ENCODE measurements at places on chromosomes 2 and 18.

GRCh38 chr18:9707381-9708056 lies 582 bp upstream of the RAB31 start:
- no peak for DNase-seq

DNA sequence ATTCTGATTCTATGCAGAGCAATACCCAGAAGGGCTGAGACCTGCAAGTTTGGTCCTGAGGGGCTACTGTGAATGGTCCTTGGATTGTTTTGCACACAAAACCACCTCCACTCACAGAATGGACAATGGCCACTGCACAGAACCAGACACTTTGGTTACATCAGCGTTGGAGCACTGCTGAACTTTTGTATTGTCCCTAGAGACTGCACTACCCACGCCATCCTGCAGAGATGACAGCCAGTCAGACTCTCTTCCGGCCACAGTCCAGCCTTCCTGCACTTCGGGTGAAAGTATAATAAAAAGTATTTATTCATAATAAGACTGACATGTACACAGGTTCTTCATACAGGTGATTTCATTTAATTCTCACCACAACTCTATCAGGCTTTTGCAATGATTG lies 35.7 kb downstream of the CELF4 start:
- no peak for DNase-seq

DNA sequence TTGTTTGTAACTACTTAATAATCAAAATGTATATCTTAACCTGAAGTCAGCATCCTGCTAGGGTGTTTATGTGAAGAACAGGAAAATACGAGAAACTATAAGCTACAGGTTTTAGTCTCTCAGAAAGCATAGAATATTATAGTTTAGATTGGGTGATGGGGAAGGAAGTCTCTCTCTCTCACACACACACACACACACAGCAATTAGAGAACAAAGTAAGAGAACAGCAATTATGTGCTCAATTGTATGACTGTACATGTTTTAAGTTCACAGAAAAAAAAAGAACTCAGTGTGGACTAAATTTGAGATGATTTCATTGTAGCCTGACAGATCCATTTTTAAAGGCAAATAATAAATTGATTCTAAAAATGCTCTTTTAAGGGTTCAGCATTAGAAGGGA lies 94.3 kb upstream of the ZNF516 start:
- no peak for DNase-seq

- DNase-seq, result no peak
Observed at GRCh38 chr18:46624127-46624526, 32.9 kb downstream of the LOXHD1 start.

DNA sequence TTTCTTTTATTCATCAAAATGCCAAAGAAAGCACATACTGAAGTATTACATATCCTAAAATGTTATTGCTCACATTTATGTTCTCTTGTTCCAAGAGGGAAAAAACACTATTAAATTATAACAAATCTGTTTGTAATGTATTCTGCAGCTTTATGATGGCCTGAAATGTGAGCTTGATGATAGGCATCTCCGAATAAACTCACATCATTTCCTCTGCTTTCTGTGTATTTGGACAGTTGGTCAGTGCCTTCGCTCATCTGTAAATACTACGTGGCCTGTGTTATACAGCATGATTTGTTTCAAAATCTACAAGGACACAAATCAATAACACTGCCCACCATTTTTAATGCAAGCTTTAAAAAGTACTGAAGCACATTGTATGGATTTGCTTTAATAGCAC lies 672.8 kb upstream of the SYT4 start:
- no peak for DNase-seq

DNA sequence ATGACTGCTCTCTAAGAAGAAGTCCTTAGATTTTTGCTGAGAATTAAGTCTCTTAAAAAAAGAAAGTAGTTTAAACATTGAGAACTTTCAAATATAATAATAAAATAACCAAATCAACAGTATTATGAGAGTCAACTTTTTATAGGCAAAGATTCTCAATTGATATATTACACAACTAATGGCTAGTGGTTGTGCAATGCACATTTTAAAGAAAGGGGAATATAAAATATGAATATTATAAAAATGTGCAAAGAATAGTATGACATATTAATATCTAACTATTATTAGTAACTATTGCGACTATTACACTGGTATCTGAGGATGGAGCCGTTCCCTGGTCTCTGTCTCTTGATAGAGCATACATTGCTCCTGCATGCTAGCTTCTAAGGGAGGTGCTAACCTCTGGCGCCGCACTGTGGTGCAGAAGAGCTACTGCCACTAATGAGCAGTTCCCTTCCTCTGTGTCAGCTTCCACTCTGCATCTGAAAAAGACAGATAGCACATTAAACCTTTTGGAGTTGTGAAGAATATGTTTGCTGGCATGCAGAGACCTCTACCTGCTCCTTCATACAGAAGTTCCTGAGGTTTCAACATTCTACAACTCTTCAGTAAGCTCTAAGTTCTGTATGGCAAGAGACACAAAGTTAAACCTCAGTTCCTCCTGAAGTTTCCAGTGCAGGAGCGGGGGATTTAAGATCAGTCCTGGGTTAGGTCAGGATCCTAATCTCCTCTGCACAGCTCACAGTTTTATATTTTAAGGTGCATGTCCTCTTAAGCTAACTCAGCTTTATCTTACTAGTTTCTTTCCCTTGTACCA lies 3.5 kb upstream of the SLC9A2 start:
- DNase-seq, result peak; percentile 26
